ENCODE measurements at places on chromosomes 2 and 18. TPM values are rescaled to one million over a fixed set of nuclear protein-coding genes. Genes with fewer than 3 reads are reported as not detected.
A peak's percentile ranks its signal among the peaks of the same experiment; 100 is the strongest.

Gene LAPTM4A
- 213 TPM for total RNA-seq

Gene ASAP2
- 11.3 TPM for total RNA-seq

Gene SCYGR6
- total RNA-seq: not detected

Gene ERFE
- not detected for total RNA-seq

Gene CFAP221
- 1.00 TPM for total RNA-seq

DNA sequence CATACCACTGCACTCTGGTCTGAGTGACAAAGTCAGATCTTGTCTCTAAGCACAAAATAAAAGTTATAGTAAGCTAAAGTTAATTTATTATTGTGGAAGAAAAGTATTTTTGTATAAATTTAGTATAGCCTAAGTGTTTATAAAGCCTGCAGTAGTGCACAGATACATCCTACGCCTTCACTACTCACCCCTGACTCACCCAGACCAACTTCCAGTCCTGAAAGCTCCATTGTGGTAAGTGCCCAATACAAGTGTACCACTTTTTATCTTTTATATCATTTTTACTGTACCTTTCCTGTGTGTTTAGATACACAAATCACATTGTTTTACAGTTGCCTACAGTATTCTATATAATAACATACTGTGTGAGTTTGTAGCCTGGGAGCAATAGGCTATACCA, 57.5 kb downstream of the UBE2E3 start:
- no peaks in the 10 kb centered on the region for H3K4me1 ChIP-seq
- no peak for DNase-seq
- H3K4me3 ChIP-seq: no peak overlapping the region

GRCh38 chr2:237269138-237269875, 144.7 kb downstream of the COL6A3 start:
- no peaks in the 10 kb centered on the region for H3K27me3 ChIP-seq
- no peak overlapping the region for H3K4me3 ChIP-seq
- H3K27ac ChIP-seq: no peak overlapping the region
- DNase-seq: no peak
- H3K4me1 ChIP-seq: peaks cover 5% of the 10 kb centered on the region
- no peaks in the 10 kb centered on the region for H3K36me3 ChIP-seq

DNA sequence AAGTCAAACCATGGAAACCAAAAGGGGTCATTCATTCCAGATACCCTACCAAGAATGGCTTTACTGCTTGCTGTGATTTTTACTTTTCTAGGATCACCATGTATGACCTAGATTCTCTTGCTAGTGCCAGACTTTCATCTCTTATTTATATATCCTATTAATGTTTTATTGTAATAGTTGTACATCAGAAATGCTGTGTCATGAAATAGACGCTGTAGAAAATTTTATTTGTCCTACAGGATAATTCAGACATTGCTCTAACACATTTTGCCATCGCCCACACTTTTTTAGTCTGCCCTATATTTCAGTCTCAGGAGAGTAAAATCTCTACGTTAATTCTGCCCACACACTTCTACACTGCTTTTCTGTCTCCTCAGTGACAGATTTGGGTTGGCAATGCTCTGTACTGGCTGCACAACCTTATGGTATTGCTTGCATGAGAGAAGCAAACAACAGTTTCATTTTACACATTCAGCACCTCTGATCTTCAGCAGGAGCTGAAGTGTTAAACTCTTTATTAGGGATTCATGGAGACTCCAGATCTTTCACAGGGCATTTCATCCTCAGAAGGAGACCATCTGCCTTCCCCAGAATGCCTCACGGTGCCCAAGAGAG, 871.8 kb upstream of the CHAC2 start:
- DNase-seq: no peak
- H3K27me3 ChIP-seq: no peaks in the 10 kb centered on the region
- no peaks in the 10 kb centered on the region for H3K4me1 ChIP-seq
- H3K27ac ChIP-seq: no peak overlapping the region

- no peaks in the 10 kb centered on the region for H3K4me1 ChIP-seq
- H3K27ac ChIP-seq: no peak overlapping the region
- no peak overlapping the region for H3K4me3 ChIP-seq
- peaks cover 39% of the 10 kb centered on the region for H3K36me3 ChIP-seq
- DNase-seq: no peak
- no peaks in the 10 kb centered on the region for H3K27me3 ChIP-seq
These were observed 33.6 kb downstream of the USP40 start for GRCh38 chr2:233532971-233533370.

- H3K27me3 ChIP-seq: no peaks in the 10 kb centered on the region
- no peaks in the 10 kb centered on the region for H3K4me1 ChIP-seq
- H3K36me3 ChIP-seq: no peaks in the 10 kb centered on the region
These were observed 172.8 kb downstream of the CYP26B1 start for GRCh38 chr2:71974846-71975245.

GRCh38 chr2:207352978-207353671, 176.6 kb upstream of the CREB1 start:
- no peak overlapping the region for H3K4me3 ChIP-seq
- H3K36me3 ChIP-seq: no peaks in the 10 kb centered on the region
- no peaks in the 10 kb centered on the region for H3K4me1 ChIP-seq
- H3K27me3 ChIP-seq: no peaks in the 10 kb centered on the region
- H3K27ac ChIP-seq: no peak overlapping the region
- DNase-seq: no peak

DNA sequence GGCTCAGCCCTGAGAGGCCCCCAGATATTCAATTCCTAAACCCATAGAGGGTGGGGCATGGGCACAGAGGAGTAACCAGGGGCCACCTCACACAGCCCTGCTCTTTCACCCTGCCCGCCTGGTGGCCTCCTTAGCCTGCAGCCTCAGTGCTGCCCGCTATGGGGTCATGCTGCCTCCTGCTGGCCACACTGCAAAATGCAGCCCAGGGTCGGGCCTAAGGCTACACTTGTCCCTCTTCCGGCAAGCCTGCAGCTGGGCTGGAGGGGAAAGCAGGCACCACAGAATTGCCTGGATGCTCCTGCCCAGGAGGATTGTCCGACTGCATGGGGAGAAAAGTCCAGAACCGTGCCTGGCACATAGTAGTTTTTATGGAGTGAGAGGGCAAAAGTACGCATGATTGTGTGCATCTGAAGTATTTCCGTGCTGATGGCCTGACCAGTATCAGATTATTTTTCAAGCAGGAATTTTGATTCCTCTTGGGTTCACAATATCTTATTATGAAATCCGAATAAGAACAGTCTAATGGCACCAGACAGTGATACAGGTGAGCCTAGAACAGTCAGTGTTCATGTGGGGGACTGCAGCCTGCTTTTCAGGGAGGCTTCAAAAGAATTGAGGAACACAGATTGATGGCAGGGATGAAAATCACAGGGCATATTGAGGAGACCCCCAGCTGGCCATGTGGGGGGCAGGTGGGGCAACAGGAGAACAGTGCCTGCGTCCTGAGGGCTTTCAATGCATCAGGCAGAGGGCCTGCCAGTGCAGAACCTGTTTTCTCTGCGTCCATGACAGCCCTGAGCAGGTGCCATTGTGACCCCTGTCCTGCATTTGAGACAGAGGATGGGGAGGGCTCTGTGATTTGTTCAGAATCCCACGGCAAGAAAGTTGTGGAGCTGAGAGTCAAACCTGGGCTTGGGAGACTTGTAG, 51.2 kb upstream of the ALPP start:
- peak; percentile 64 for DNase-seq
- H3K4me1 ChIP-seq: no peaks in the 10 kb centered on the region
- H3K36me3 ChIP-seq: no peaks in the 10 kb centered on the region
- no peaks in the 10 kb centered on the region for H3K27me3 ChIP-seq
- H3K27ac ChIP-seq: no peak overlapping the region
- no peak overlapping the region for H3K4me3 ChIP-seq

DNA sequence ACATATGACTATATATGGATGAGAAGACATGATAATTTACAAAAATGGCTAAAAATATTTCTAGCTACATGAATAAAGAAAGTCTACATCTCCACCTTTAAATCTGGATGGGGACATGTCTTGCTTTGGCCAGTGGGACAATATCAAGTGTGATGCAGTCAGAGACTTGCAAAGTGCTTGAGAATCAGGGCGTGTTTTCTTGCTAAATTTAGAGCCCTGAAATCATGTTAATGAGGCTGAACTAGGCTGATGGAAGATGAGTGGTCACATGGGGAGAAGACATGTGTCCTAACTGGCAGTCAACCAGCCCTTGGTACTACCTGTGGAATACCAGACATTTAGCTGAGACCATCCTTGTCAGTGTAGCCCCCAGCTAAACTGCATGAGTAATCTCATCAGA, 278.5 kb upstream of the RGPD4 start:
- H3K27ac ChIP-seq: no peak overlapping the region
- DNase-seq: no peak
- no peaks in the 10 kb centered on the region for H3K27me3 ChIP-seq
- H3K4me1 ChIP-seq: no peaks in the 10 kb centered on the region

Measured in heart left ventricle (tissue), 16 donors.